ENCODE measurements at places on chromosomes 7 and 10.

- DNase-seq, result no peak
Observed at GRCh38 chr7:111324228-111324627, 233.3 kb downstream of the LRRN3 start.

DNA sequence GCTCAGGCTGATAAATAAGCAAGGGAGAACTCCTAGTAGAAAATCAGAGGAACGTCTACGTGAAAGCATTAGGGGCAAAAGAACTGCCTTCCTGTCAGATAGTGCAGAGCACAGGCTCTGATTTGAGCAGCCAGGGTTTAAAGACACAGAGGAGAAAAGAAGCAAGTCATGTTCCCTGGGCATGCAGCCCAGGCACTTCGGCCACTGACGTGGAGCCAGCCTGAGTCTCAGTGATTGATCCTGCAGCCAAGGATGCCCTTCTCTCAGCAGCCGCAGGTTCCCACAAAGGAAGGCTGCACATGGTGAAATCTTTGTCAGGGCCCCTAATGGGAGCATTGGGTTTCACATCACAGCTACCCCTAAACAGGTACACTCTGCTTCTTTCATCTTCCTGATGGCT, 161.7 kb upstream of the HPS1 start:
- no peak for DNase-seq

- no peak for DNase-seq
Observed at GRCh38 chr10:89810908-89811525, 109.6 kb downstream of the KIF20B start.

DNA sequence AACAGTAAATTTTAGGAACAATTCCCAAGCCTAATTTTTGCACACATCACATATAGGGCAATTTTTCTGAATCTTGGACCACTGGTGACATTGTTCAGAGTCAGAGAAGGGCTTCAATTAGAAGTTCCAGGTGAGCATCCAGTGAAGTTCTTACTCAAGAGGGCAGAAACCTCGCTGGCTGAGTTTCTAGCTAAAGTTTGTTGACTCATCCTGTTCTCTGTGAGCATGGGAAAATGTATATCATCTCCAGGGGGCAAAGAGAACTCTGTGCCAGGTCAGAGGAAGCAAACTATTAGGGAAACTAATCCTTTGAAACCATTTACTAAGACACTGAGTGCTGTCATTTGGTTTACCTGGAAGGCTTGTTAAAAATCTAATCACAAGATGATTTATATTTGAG, 695.6 kb upstream of the IGFBP3 start:
- no peak for DNase-seq

GRCh38 chr10:102646610-102647442, 2.5 kb downstream of the TRIM8 start:
- DNase-seq, result peak; percentile 21
